Activated CD4-positive, alpha-beta T cell treated with anti-CD3 and anti-CD28 coated beads for 4 hours (primary cell): ENCODE measurements at places on chromosomes 11 and 22.

GRCh38 chr11:2140411-2141400 is 1.5 kb upstream of the IGF2 start:
- DNase-seq, result no peak

GRCh38 chr11:121282386-121282785 is 10.2 kb upstream of the SC5D start:
- no peak for DNase-seq

GRCh38 chr11:97990162-97990920 is 1030.4 kb upstream of the CNTN5 start:
- no peak for DNase-seq

DNA sequence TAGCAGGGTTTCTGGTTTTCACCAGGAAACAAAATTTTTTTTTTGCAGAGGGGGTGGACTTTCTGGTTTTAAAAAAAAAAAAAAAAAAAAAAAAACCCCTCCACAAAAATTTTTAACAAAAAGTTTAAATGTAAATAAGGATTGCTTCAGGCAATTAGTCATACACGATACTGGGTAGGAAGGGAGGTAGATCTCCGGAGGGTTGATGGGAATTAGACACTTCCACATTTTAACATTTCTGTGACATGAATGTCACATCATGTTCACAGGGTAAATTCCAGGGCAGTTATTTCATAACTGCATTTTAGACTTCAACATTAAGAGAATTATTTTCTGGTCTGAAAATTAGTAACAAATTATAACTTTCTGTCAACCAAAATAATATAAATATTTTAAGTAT is 15.9 kb downstream of the NUP98 start:
- no peak for DNase-seq

DNA sequence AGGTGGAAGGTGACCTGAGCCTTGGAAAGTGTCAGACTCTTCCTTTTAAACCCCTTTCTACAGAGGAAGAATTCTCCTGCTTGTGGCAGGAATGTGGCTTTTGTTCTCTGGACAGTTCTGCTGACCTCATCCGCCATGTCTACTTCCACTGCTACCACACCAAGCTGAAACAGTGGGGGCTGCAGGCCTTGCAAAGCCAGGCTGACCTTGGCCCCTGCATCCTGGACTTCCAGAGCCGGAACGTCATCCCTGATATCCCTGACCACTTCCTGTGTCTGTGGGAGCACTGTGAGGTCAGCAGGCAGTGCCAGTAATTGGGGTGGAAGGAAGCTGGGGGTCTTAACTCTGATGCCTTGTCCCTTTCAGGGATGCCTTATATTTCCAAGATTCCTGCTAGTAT is 9.3 kb downstream of the HINFP start:
- no peak for DNase-seq

DNA sequence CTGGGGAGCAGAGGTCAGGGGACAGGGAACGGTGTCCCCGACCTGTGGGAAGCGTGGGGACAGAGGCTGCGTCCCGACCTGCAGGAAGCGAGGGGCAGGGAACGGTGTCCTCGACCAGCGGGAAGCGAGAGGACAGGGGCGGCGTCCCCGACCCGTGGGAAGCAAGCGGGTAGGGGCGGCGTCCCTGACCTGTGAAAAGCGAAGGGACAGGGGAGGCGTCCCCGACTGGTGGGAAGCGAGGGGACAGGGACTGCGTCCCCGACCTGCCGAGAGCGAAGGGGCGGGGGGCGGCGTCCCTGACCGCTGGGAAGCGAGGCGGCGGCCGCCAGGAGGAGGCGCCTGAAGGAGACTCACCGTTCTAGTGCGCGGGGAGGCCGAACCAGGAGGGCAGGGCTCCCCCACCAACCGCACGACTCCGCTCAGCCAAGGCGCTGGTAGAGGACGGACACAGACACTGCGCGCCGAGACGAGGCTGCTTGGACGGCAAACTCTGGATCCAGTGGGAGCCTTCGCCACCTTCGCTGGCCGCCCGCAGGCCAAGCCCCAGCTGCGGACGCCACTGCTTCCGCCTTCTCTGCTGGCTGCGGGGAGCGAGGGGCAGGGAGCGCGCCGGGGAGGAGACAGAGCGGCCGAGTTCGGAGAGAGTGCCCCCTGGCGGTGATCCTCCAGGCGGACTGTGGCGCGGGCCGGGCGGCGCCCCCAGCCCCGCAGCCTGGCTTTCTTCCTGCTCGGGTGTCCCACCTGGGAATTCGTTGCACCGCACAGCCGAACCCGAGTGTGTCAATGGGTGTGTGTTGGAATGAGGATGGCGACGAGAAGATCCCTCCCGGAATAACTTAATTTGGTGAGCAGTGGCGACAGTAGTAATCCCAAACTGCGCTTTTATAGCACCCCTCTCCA is at the start of gene TRAF6:
Gene TRAF6 (minus strand): TSS at position 579 of the 900 bp plus-strand sequence. CDS start 8,757 bp downstream, outside the sequence.
- DNase-seq, result peak; percentile 89

DNA sequence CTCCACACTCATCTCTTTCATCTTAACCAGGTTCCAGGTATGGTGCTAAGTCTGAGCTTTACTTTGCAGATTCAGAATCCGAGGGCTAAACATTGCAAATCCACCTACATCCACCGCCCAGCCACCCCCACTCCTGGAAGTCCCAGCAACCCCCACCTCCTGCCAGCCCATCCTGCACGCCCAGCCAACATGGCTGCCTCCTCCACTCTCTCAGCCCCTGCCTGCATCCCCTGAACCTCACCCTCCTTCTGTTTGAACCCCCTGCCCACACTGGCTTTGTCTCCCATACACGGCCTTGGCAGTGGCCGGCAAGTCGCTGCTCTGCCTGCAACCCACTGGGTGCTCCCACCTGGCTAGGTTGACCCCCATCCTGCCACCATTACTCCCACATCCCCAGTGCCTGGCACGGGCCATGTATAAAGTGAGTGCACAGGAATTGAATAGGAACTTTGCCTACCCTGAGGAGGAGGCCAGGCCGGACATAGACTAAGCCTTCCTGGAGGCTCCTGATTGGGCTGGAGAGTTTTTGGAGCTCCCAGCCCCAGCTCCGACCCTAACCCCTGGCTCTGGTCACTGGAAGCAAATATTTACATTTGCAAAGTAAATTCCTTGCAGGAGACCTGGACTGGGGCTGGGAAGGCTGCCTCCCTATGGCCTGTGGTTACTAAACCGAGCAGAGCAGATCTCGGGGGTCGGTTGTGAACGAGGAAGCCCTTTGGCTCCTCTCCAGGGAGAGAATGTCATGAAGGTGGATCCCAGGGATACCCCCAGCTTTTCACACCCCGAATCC is 14.4 kb downstream of the EMID1 start:
- no peak for DNase-seq
